ENCODE measurements at places on chromosomes 6 and 20. TPM values are rescaled to one million over a fixed set of nuclear protein-coding genes. Genes with fewer than 3 reads are reported as not detected.

The TREM1 gene
- 2.0 TPM for total RNA-seq

The PTCHD4 gene
- total RNA-seq, result not detected

The TPX2 gene
- 312 TPM for total RNA-seq

The OVOL2 gene
- total RNA-seq, result not detected
